ENCODE measurements at places on chromosomes 1 and 21.

DNA sequence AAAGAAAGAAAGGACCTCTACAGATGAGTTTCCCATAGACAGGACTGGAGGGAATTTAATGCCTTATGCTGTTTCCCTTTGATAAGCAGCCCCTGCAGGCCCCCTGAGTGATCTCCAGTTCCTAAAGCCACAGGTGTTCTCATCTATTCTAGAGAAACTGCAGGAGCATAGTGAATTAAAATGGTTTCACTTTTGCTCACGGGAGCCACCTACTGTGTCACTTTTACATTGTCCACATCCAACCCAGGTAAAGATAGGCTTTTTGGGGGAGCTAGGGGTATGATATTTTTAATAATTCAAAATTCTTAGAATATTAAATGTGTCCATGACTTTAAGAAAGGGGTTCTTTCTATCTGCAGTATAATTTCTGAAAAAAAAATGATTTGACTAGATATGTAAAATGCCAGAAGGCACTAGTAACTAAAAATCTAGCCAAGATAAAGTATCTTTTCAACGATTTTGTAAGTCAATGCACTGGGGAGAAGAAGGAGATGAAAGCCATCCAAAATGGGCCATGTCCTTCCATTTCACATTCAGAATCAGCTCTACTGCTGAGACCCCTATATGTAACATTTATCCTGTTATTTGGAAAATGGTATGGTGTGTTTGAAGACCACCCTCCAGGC lies 267.3 kb upstream of the DUSP10 start:
- no peak for DNase-seq

DNA sequence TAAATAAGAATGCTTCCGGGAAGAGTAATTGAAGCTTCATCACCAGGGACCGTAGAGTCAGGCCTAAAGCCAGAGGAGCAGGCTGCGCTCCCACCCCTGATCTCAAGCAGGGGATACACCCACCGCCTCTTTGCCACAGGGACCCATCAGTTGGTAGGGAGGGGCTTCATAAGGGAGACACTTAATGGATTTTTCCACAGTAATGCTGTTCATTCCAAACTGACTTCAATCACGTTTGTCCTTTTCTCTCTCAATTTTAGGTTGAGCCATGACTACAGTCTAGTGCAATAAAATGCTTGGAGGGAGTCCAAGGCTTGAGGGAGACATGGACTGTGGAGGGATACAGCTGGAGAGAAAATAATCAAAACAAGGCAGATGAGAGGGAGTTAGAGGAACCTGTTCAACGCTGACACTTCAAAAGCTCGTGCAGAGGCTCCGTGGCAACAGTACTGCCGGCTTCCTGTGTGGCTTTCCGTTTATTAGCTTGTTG lies 111.5 kb downstream of the SEC16B start:
- no peak for DNase-seq

DNA sequence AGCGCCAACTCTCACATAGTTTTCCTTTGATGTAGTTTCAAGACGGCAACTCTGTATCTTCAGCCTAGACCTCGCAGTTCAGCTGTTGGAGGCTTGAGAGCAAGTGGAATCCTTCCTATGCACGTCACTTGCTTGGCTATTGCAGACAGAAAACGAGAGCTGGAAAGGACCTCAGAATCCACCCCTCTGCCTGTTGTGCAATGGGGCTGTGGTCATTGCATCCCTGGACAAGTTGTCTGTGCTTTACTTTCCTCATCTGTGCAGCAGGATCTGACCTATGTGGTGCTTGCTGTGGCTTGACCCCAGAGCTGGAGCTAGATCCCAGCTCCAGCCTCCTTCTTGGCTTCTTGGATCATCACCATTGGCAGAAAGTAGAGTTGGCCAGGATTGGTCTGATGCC lies 50.0 kb upstream of the IGSF21 start:
- DNase-seq: no peak

DNA sequence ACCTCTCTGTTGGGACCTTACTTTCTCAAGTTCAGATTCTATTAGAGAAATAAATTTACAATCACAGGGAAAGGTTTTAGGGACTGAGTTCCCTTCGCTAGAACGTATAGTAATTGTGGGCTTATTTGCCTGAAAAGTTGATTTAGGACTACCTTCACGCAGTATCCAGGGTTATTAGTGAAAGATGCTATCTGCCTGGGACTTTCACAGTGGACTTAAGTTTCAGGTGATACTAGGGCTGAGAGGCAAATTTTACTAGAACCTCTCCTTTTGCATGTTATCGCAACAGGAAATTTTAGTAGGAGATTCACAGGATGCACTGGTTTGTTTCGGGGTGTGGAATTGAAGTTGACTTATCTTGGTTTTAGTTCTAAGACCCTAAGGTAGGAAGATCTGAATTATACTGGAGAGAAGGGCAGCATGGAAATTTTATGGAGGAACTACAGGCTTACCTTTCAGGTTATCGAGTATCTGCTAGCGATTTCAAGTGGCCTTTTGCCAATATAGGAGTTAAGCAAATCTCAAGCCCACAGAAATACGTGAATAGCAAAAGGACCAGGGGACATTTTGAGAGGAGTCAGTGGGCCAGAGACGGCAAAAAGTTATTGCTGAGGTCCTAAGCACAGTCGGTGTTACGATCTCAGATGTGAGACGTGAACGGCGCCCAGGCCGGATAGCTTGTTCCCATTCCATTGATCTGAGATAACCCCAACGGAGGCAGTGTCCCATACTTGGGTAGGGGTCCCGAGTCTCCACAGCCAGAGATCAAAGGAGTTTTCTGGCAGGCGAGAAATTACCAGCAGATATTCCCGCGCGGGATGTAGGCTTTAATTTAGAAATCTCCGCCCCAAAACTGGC lies 723 bp upstream of the GNAI3 start:
- peak; percentile 9 for DNase-seq

DNA sequence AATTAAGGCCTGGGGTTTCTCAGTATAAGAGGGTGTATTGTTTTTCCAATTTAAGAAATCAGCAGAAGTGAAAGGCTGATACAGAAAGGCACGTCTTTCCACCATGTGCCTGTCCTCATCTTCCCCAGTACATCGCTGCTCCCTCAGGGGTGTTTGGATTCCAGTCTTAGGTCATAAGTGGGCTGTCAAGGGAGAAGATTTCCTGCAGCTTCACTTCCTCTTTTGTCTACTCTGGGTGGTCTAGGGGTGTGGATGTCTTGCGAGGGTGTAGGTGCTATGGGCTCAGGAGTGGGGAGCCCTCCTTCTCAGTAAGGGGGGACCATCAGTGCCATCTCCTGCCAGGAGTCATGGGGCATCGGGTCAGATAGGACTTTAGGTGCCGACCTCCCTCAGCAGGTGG lies 999.8 kb upstream of the NCAM2 start:
- no peak for DNase-seq
